ENCODE measurements at places on chromosomes 11 and 22.

DNA sequence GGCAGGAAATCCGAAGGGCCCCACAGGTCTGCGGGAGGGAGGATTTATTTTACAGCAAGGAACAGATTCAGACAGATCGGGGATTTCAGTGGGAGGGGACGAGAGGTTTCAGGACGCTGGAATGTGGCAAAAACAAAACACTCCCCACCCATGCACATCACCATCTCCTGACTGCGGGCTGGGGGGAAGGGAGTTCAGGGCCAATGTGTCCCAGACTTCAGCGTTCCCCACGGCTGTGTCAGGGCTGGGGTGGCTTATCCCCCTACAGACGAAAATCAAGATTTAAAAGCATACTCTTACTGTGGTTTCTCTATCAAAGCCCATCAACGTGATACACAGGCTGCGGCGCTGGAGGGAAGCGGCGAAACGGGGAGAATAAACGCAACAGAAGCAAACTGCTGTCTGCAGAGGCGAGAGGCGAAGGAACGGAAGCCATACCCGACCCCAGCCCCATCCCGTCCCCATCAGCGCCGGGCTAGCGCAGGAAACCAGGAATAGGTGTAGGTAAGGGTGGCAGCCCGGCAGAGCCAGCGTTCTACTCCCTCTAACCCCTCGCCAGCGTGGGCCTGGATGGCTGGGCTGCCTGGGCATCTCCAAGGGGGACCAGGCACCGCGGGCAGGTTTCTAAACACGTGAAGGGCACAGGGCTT, 2.7 kb downstream of the TENM4 start:
- no peak for DNase-seq

GRCh38 chr11:31214372-31214771, 155.2 kb downstream of the DCDC1 start:
- DNase-seq = no peak

GRCh38 chr11:130846606-130847005, 69.7 kb downstream of the SNX19 start:
- DNase-seq = no peak

GRCh38 chr22:24141586-24141985, 39.7 kb upstream of the SUSD2 start:
- no peak for DNase-seq

DNA sequence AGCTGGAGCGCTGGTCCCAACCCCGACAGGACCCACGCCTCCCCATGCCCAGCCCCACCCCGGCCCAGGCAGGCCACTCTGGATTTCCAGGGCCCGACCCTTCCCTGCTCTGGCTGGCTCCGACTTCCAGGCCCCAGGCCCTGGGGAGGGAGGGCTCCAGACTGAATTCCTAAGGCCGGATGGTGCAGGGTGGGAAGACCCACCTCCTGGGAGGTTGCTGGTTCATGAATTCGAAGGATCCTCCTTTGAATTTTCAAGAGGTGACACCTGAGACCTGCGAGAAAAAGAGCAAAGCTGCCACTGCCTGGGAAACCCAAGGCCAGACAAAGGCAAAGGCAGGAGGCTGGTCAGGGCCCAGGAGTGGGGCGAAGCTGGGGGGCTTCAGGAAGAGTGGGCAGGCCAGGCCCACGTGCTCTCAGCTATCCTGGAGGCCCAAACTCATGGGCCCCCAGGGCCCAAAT, 47.0 kb upstream of the LINC01488 start:
- DNase-seq = no peak

GRCh38 chr22:50040717-50041116, 17.4 kb downstream of the TTLL8 start:
- DNase-seq = no peak

DNA sequence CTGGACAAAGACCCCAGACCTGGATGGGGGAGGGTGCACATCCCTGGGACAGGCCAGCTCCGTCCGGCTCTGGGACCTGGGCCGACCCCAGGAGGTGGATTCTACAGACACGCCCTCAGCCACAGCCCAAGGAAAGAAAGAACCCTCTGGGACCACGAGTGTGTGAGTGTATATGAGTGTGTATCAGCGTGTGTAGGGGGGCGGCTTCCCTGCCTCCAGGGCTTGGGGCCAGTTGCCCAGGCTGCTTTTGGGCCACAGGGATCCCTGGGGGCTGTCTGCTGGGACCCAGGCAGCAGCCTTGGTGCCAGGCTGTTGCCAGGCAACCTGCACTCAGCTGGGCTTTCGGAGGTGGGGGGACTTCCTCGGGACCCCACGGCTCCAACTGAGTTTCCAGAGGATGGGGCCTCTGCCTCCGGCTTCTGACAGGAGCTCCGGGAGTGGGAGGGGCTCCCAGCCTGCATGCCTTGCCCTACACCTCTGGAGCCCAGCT, 8.9 kb downstream of the DUSP8 start:
- DNase-seq = no peak

GRCh38 chr11:12120031-12121008, 9.9 kb downstream of the MICAL2 start:
- DNase-seq = no peak

DNA sequence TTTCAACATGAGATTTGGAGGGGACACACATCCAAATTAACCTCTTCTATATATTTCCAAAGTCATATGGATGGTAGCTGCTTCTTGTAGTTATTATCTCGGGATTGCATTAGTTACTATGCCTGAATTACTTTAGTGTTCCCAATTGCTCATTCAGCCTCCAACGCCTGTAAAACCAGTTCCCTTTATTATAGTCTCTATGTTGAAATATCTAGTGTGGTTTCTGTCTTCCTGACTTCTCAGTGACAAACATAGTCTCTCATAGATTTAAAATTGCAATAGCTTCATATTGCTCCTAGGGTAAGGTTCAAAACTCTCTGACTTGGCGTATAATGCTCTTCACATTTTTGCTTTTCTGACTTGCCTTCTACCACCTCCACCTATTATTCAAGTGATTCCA, 366.4 kb downstream of the CASP12 start:
- DNase-seq = peak; percentile 2

DNA sequence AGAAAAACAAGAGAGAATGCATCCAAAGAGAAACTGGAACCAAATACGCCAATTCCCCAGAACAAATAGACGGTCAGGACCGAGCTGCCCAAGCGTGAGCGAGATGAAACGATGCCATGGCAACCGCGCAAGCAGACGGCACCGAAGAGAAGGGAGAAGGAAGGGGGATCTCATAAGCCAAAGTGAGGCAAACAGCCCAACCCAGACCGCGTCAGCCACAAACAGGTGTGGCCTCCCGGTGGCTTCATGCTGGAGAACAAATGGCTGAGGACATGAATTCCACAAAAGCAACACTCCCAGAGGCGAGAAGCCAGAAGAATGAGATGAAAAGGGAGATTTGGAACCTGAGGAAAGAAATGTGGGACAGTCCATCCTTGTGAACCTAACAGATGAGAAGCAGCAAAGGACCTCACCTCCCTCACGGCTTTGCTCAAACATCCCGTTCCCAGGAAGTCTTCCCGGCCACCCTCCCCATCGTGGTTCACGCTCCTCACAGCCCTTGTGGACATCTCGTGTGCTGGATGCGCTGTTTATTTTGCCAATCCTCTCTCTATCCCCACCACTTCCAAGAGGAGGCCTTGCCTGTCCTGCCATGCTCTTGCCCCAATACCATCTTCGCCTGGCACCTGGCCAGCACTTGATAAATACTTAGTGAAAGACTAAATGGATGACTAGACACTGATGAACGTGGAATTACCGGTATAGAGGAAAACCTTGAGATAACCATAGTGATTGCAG, 89.1 kb upstream of the RTL6 start:
- DNase-seq = no peak

GRCh38 chr11:66885950-66886440, 29.1 kb downstream of the LRFN4 start:
- DNase-seq = no peak

DNA sequence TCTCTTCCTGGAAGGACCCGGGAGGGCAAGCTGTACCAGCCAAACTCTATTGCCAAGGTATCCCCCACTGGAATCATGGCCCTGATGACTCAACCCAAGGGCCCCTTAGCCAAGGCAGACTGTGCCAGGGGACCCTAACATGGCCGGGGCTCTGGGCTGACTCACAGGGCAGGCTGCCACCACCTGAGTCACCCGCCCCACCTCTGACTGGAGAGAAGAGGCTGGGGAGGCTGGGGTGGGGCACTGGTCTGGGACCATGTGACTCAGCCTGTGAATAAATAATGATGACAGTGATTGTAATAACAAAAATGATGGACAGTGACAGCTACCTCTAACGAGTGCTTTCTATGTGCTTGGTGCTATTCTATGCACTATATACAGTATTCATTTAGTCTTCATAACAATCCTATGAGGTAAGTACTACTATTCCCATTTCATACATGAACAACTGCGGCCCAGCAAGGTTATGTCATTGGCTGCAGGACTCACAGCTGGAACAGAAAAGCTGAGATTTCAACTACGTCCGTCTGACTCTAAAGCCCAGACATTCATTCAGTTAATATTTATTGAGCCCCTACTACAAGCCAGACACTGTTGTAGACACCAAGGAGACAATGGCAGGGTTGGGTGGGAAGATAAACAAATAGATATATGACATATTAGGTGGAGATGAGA, 84.2 kb downstream of the FBXO7 start:
- DNase-seq = no peak

DNA sequence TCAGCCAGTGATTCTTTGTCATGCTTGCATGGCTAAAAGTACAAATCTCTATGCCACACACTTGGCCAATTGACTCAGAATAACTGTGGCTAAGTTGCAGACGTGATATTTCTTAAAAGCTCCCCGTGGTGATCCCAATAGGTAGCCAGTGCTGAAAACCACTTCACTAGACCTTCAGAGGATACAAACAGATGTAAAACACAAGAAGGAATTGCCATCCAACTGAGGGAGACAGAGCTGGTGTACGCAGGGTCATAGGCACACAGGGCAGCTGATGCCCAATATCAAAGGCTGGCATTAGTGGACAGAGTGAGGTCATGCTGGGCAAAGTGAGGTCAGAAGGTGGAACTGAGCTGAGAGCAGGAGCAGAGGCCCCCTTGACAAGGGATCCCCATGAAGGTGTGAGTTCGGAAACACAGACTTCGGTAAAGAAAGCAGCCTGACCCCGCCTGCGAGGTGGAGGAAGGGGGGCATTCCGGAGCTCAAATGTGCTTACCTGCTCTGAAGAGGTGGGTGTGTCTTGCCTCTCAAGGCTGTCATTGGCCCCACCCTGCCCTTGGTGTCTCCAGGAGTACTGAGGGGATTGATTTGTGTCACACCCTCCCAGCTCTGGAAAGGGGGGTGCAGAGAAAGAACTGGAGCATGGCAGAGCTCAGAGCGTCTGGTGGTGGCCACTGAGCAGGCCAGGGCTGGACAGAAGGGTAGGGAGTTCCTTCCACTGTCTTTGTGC, 344.9 kb upstream of the B3GAT1 start:
- no peak for DNase-seq

DNA sequence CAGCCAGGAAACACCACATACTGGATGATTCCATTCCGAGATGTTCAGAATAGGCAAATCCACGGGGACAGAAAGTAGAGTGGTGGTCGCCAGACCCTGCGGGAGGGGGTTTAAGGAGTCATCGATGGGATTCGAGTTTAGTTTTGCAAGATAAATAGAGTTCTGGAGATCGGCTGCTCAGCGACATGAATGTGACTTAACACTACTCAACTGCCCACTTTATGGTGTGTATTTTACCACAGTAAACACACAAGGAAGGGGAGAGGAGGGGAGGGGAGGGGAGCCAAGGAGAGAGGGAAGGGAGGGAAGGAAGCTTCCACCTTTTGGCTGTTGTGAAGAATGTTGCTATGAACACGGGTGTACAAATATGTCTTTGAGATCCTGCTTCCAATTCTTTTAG, 10.4 kb upstream of the ARHGAP8 start:
- DNase-seq = no peak

GRCh38 chr11:15560689-15561467, 446.2 kb downstream of the INSC start:
- DNase-seq = no peak

- DNase-seq = no peak
These were observed 67.4 kb upstream of the DBX1 start for GRCh38 chr11:20227631-20228030.

GRCh38 chr11:14362611-14363010, 3.6 kb upstream of the RRAS2 start:
- DNase-seq = no peak

GRCh38 chr22:39490135-39490798, 11.8 kb upstream of the MIEF1 start:
- peak; percentile 48 for DNase-seq

DNA sequence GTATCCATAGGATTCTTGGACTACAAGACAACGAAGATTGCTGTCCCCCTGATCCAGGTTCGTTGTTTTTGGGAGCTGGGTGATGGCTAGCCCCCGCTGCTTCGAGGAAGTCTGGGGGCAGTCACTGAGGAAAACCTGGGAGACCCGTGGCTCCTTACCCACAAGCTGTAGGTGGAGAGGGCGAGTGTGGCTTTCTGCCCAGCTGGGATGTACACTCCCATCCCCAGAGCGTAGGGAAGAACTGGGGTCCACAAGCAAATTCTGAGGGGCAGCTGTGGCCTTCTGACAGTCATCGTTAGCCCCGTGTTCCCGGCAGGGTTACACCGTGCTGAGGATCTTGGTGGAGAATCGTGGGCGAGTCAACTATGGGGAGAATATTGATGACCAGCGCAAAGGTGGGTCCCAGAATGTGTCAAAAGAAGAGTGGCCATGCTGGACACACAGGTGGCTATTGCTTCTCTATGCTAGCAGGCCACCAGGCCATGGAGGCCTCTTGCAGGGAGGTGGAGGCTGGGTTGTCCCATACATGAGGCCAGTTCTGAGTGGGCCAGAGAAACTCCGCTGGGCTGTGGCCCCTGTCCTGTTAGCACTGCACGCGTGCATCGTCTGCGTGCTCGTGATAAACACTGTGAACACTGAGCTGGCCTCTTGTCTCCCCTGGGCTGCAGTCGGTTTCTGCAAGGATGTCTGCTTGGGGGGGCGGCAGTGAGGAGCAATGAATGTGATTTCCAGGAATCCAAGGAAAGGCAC, 39.8 kb downstream of the GLB1L2 start:
- DNase-seq = no peak

DNA sequence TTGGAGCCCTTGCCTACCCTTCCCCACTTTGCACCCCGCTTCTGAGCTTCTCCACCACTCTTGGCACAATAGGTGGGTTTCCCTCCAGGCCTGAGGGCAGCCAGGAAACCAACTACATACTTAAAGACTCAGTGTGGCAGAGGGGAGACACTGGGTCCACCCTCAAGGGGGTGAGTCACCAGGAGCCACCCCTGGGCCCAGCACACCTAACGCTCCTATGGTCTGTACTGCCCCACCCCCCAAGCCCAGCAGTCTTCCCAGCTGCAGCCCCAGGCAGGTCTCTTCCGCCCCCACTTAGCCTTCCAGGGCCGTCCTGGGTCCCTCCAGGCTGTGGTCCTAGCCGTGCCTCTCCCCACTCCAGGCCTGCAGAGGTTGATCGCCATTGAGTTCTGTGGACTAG, 3.2 kb upstream of the TMPRSS13 start:
- DNase-seq = no peak

DNA sequence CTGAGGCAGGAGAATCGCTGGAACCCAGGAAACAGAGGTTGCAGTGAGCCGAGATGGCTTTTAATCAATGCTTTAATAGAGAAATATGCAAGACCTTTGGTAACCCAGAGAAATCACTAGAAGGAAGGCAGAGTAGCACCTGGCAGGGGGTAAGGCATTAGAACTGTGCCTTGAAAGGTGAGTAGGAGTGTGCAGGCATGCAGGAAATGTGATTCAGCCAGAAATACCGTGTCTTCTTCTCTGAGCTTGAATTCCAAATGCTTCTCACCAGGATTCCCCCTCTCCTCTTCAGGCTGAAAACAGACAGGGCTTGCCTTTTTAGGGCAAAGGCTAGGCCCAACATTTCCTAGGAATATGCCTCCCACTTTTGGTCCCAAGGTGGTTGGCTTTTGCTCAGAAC, 51.0 kb downstream of the OR4D9 start:
- DNase-seq = no peak

Measured in SIG-M5 (cell line).